ENCODE measurements at places on chromosomes 5 and 9. TPM values are rescaled to one million over a fixed set of nuclear protein-coding genes. Genes with fewer than 3 reads are reported as not detected.
A peak's percentile ranks its signal among the peaks of the same experiment; 100 is the strongest.

DNA sequence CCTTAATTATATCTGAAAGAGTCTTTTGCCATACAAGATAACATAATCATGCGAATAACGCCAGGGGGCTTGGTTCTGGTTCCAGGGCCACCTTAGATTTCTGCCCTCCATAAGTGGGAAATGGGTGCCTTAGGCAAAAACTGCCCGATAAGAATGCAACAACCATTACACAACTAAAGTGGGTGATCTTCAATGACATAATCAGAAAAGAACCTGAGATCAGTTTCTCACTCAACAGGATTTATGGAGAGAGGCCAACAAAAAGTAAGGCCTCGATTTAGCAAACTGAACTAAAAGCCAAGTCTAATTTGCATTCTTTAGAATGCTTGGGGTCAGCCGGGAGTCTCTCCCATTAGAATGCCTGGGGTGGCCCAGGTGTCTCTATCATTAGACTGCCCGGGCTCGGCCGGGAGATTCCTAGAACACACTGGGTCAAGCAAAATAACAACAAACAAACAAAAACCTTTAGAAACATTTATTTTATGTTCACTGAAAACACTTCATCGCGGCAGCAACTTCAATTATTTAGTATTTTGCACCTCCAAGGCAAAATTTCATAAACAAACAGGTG, 194.8 kb downstream of the AUH start:
- DNase-seq: no peak

- DNase-seq: no peak
These were observed 56.9 kb upstream of the SIMC1 start for GRCh38 chr5:176181271-176181855.

DNA sequence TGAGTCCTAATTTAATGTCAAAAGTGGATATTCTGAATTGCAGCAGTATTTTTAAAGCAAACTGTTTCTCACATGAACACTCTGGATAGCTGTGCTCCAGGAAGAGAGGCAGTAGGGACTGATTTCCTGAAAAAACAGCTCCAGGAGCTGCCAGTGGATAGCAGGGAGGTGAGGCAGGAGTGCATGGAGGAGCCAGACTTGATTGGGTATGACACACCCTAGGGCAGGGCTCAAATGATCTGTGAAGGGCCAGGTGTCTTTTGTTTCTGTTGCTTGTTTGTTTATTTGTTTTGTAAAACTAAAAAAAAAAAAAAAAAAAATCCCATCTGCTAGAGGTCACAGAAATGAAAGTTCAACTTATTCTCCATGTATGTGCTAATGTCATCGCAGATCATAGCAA, 83.4 kb downstream of the ADRB2 start:
- DNase-seq: no peak

- DNase-seq: no peak
These were observed 30.4 kb upstream of the FABP6 start for GRCh38 chr5:160198841-160199409.

- DNase-seq: no peak
These were observed 2.1 kb downstream of the SH2D3C start for GRCh38 chr9:127776195-127776923.

- no peak for DNase-seq
These were observed 13.6 kb downstream of the OTULINL start for GRCh38 chr5:14595189-14595588.

GRCh38 chr5:34811706-34812105, 27.3 kb upstream of the TTC23L start:
- DNase-seq: no peak

DNA sequence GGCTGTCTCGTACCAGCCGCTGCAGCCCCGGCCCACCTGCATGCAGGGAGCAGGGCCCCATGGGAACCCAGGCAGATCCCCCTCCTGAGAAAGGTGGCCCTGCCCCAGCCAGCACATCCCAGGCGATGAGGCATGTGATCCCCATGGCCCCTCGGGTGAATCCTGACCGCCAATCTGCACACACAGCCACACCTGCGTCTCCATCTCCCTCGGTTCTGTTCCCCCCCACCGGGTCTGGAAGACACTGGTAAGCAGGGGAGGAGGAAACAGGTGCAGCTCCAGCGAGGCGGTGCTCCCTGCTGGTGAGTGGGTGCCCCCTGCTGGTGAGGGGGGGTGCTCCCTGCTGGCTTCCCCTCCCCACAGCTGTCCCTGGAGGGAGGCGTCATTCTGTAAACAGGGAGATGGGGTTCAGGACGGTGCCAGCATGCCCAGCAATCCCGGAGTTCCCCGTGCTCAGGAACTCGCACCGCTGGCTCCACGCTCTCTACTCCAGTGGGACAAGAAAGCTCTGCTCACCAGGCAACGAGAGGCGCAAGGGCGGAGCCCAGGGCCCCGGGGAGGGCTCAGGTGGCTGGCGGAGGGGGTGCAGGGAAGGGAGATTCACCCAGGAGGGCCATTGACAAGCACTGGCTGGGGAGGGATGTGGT, 28.4 kb upstream of the SLC12A7 start:
- DNase-seq: peak; percentile 14

DNA sequence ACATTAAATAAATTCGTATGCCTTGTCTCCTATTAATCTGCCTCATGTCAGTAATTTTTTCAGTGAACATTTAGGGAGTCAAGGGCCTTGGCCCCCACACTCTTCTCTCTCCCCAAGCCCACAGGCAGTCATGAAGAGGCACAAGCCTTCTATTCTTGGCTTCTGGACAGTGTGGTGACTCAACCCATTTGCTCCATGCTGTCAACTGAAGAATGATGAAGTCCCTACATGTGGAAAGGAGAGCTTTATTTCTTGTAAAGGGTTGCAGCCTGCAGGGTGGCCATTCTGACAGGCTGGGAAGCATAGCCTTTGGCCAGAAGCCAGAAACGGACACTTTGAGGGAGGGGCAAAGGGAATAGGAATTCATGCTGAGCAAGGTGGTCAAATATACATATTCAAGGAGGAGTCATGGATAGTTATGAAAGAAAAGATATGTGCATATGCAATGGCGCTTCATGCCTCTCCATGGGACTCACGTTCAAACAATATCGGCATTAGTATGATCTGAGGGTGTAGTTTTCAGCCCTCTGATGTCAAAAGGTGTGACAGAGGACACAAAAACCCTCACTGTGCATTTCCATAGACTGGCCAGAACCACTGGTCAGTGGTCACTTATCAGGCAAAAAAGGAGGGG, 31.3 kb downstream of the ANKRA2 start:
- DNase-seq: no peak

DNA sequence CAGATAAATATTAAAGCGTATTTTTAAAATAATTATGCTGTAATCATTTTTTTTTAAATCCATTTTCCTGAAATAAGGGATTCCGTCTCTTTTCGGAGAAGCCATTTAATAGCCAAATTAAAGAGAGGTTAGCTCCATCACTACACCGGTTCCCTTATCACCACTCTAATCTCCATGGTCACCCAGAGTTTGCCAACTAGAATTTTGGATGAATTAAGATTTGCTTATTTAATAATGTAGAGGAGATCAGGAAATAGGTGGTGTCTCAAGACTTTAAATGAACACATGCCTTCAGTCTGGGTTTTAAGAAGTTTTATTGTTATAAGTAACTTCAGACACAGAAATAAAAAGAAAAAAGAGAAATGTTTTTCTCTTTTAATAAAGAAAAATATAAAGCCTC, 151.7 kb downstream of the TTC39B start:
- no peak for DNase-seq

- no peak for DNase-seq
These were observed 441.5 kb downstream of the ENC1 start for GRCh38 chr5:74199005-74199404.

- DNase-seq: no peak
These were observed 341.8 kb downstream of the MAN2A1 start for GRCh38 chr5:110031402-110032140.

DNA sequence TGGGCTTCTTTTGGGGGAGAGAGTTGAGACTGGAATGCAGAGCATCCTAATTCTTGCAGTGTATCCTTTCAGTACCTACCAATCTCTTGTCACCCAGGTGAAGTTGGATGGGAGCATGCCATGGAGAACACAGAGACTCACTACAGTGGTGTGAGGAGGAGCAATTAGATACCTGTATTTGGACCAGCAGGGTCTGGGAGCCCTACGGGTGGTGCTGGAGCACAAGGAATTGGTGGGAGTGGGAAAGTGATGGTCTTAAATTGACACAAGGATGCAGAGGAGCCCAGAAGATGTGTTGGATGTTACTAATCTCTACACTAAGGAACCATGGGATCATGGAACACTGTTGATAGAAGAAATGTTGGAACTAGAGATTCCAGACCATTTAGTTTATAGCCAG, 212.7 kb downstream of the CHSY3 start:
- no peak for DNase-seq

DNA sequence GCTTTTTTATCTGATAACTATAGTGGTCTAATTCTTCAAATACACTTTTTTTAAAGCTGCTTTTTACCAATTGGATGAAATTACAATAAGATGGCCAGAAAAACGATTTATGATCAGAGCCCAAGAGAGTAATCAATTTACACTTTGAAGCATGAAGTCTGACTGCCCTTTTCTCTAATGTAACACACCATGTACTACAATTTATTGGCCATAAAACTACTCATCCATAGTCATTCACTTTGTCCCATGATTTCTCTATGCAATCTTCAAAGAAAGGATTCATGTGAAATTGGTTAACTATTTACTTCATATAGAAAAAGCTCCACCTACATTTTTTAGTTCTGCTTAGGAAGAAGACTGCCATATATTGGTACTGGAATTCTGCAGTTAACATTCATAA, 73.6 kb upstream of the CAST start:
- DNase-seq: no peak

DNA sequence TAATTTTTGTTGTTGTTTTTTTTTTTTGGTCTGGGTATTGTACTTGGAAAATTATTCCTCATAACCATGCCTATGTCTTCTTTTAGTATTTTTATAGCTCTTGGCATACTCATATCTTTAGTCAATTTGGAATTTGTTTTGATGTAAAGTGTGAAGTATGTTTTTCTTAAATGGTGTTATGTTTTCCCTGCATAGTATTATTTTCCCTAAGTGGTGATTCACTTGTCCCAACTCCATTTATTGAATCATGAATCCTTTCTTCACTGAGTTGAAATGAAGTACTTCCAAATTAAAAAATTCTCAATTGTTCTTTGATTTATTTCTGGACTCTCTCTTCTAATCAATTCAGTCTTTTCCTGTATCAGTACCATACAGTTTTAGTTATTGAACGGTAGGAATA, 46.5 kb downstream of the POLK start:
- no peak for DNase-seq

GRCh38 chr9:22189471-22189870, 180.4 kb upstream of the CDKN2B start:
- DNase-seq: no peak

GRCh38 chr9:18438300-18438925, 35.5 kb upstream of the ADAMTSL1 start:
- peak; percentile 12 for DNase-seq

DNA sequence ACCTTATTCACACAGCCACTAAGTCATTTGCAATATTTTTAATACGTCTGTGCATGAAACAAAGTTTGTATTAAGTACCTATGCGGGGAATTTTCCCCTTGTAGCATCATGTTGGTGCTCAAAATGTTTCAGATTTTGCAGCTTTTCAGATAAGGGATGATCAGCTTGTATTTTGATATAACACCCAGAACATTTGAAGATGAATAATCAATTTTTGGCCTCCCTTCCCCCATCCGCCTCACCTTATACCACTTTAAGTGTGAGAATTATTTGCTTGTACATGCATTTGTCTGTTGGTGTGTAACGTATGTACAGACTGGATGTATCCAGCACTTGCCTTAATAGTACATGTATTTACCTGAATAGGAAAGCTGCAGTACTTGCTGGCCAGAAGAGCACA, 1.7 kb downstream of the JAK2 start:
- DNase-seq: no peak

DNA sequence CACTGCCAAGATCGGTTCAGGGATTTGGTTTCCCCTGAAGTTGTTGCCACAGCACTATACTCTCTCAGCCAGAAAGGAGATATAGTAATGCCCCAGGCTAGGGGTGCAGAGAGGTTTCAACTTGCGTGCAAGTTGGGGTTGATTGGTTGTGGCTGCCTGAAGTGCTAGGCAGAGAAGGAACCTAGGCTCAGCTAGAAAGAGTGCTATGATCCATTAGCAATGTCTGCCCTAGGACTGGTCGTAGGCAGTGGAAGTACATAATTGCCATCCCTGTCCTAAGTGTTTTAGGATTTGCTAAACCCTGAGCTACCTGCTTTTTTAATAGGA, 136.6 kb upstream of the SMIM23 start:
- no peak for DNase-seq

GRCh38 chr5:34827588-34828506, 11.1 kb upstream of the TTC23L start:
- no peak for DNase-seq

The STARD4 gene
- total RNA-seq: 73.6 TPM

The AFAP1L1 gene
- 3.7 TPM for total RNA-seq

The BAAT gene
- total RNA-seq: 0.31 TPM

The ADGRD2 gene
- total RNA-seq: not detected

The LCN1 gene
- not detected for total RNA-seq

The CCNO gene
- 0.16 TPM for total RNA-seq

The IRX1 gene
- not detected for total RNA-seq

The PCDHGA12 gene
- 6.9 TPM for total RNA-seq
